ENCODE measurements at places on chromosomes 12 and 14.
A peak's percentile ranks its signal among the peaks of the same experiment; 100 is the strongest.

DNA sequence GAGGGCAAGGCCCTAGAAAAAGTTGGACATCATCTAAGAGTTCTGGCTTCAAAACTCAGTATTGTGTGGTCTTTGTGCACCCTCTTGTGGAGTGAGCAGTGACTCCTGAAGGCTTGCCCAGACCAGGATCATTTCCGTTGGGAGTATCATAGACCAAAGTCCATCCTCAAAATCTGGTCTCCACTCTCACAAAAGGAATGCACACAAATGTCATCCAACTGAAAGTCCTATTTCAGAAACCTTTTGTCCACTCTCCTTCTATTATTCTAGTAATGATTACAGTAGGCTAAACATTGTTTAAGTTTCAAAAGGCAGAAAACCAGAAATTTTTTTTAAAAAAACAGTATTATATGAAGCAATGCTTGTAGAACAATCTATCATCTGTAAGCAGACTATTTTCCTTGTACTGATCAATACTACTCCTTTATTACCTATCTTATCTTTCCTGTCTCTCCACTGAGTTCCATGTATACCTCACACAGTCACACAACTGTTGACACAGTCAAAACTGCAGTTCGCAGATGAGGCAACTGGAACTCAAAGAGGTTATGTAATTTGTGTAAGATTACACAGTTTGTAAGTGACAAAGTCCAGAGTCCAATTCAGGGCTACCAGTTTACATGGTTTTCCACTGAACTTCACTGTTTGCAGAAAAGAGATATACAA lies 41.4 kb downstream of the COX16 start:
- DNase-seq: peak; percentile 17

GRCh38 chr12:65741656-65742017 lies 82.6 kb upstream of the HMGA2 start:
- no peak for DNase-seq

DNA sequence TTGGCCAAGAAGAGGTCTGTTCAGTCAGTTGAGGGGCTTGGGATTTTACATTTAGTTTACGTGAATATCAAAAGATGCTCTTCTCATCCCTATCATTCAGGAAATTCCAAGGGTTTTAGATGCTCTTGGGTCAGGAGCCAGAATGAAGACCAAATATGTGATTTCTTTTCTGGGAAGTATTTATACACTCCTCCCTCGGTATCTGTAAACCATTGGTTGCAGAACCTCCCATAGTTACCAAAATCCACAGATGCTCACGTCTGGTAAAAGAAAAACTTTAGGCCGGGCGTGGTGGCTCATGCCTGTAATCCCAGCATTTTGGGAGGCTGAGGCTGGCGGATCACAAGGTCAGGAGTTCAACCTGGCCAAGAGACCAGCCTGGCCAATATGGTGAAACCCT lies 75.9 kb downstream of the TNFAIP2 start:
- DNase-seq: no peak

- DNase-seq: no peak
Observed at GRCh38 chr12:103947871-103948555, 17.7 kb upstream of the TDG start.

All from AG04449 (cell line).